ENCODE measurements at places on chromosomes 16 and 17.

DNA sequence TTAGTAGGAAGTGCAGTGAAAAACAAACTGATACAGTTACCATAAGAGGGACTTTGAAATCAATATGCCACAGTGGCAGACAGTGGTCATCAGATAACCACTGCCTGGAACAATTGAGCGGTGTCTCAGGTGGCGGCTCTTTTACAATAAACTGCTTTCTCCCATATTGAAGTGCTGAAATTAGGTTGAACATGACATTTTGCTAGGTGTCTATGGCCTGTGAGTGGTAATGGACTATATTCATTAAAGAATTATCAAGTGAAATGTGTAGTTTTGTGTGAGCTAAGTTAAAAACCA lies 214.7 kb downstream of the RPTOR start:
- no peaks in the 10 kb centered on the region for H3K27me3 ChIP-seq
- peaks cover 37% of the 10 kb centered on the region for H3K36me3 ChIP-seq
- H3K27ac ChIP-seq: peak overlapping the region; percentile 45
- H3K4me3 ChIP-seq: no peak overlapping the region

GRCh38 chr16:71409011-71409775 lies 32.7 kb downstream of the TLE7 start:
- peaks cover 62% of the 10 kb centered on the region for H3K27me3 ChIP-seq
- no peak for DNase-seq
- H3K27ac ChIP-seq: no peak overlapping the region
- no peak overlapping the region for H3K4me3 ChIP-seq
- no peaks in the 10 kb centered on the region for H3K36me3 ChIP-seq

GRCh38 chr17:4551141-4551540 lies 4.0 kb downstream of the MYBBP1A start:
- H3K27ac ChIP-seq: no peak overlapping the region
- DNase-seq: no peak
- H3K36me3 ChIP-seq: peaks cover 10% of the 10 kb centered on the region
- H3K27me3 ChIP-seq: no peaks in the 10 kb centered on the region

GRCh38 chr17:4733073-4733531 lies 1.9 kb downstream of the MED11 start:
- H3K27me3 ChIP-seq: peaks cover 54% of the 10 kb centered on the region
- no peak overlapping the region for H3K27ac ChIP-seq
- no peak for DNase-seq
- no peaks in the 10 kb centered on the region for H3K36me3 ChIP-seq

GRCh38 chr16:17171250-17172143 lies 299.3 kb downstream of the XYLT1 start:
- H3K36me3 ChIP-seq: no peaks in the 10 kb centered on the region
- no peak for DNase-seq
- H3K4me1 ChIP-seq: no peaks in the 10 kb centered on the region
- peaks cover 10% of the 10 kb centered on the region for H3K27me3 ChIP-seq

- no peak overlapping the region for H3K4me3 ChIP-seq
- DNase-seq: no peak
- H3K36me3 ChIP-seq: peaks cover 31% of the 10 kb centered on the region
- H3K4me1 ChIP-seq: peaks cover 15% of the 10 kb centered on the region
Measured at GRCh38 chr16:11833951-11834695, 17.2 kb downstream of the RSL1D1 start.

- H3K4me3 ChIP-seq: no peak overlapping the region
- peaks cover 55% of the 10 kb centered on the region for H3K4me1 ChIP-seq
- H3K27me3 ChIP-seq: peaks cover 8% of the 10 kb centered on the region
- no peak overlapping the region for H3K27ac ChIP-seq
- no peak for DNase-seq
Measured at GRCh38 chr16:70689035-70689969, 3.4 kb upstream of the MTSS2 start.

GRCh38 chr17:47852113-47852949 lies 1.4 kb upstream of the SP6 start:
- peaks cover 82% of the 10 kb centered on the region for H3K27me3 ChIP-seq
- H3K36me3 ChIP-seq: no peaks in the 10 kb centered on the region
- no peak for DNase-seq
- H3K27ac ChIP-seq: no peak overlapping the region
- peaks cover 85% of the 10 kb centered on the region for H3K4me1 ChIP-seq

DNA sequence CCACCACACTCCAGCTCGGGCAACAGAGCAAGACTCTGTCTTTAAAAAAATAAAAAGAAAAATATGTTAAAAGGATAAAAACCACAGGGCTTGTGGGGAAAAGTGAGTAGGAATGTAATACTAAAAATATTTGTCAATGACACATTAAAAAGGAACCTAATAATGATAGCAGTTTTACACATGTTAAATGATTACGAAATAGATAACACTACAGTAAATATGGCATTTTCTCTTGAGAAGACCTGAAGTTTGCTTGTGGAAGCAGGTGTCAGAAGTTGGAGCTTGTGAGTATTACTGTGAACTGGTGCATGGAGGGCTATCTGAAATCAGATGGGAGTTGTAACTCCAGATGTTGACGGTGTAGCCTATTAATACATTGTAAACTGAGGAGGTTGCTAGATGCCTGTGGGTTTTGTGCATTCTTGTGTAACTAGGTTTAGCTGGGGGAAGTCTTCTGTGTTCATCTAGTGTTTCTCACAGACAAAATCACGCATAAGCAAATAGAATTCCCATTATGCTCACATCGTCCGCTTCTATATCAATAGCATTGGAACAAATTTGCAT lies 44.2 kb upstream of the CLEC18A start:
- DNase-seq: no peak
- peaks cover 2% of the 10 kb centered on the region for H3K27me3 ChIP-seq
- no peak overlapping the region for H3K27ac ChIP-seq
- H3K36me3 ChIP-seq: peaks cover 65% of the 10 kb centered on the region
- no peak overlapping the region for H3K4me3 ChIP-seq

- peak; percentile 73 for DNase-seq
- peaks cover 16% of the 10 kb centered on the region for H3K36me3 ChIP-seq
- H3K4me3 ChIP-seq: peak overlapping the region; percentile 89
- H3K27me3 ChIP-seq: peaks cover 7% of the 10 kb centered on the region
- peaks cover 61% of the 10 kb centered on the region for H3K4me1 ChIP-seq
Measured at GRCh38 chr17:76265624-76266243, 586 bp downstream of the UBALD2 start.

DNA sequence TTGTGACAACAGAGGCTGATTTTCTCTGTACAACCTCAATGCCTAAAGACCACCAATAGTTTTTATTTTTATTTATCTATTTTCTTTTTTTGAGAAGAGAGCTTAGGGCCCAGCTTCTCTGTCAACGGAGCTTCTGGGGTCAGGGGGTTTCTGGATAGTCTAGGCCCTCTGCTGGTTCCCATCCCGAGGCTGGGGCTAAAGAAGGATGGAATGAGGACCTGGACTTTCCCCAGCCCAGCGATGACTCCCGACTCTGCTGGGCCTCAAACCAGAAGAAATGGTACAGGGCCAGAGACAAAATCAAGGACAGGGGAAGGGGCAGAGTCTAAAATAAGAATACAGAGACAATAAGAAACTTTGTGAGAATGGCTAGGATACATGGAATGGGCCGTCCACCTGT lies 5.7 kb upstream of the TSPOAP1 start:
- no peaks in the 10 kb centered on the region for H3K36me3 ChIP-seq
- peak overlapping the region; percentile 74 for H3K27ac ChIP-seq
- H3K27me3 ChIP-seq: peaks cover 5% of the 10 kb centered on the region
- H3K4me3 ChIP-seq: no peak overlapping the region
- DNase-seq: no peak

DNA sequence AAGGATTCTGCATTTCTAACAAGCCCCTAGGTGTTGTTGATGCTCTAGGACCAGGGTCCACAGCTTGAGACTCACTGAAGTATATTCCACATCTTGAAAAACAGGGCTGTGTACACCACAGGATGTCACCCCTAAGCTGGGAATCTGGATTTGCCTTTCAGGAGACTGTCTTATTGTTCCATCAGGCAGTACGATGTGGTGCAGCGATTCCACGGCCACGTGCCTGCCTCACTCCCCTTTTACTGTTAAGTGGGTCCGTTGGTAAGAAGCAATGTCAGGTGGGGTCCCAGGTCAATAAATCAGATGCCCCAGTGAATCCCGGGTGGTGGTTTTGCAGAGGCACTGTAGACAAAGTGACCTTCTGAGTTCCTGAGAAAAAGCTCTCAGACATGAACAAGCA lies 470.7 kb downstream of the HS3ST3B1 start:
- peaks cover 4% of the 10 kb centered on the region for H3K36me3 ChIP-seq
- peaks cover 15% of the 10 kb centered on the region for H3K4me1 ChIP-seq
- no peaks in the 10 kb centered on the region for H3K27me3 ChIP-seq

DNA sequence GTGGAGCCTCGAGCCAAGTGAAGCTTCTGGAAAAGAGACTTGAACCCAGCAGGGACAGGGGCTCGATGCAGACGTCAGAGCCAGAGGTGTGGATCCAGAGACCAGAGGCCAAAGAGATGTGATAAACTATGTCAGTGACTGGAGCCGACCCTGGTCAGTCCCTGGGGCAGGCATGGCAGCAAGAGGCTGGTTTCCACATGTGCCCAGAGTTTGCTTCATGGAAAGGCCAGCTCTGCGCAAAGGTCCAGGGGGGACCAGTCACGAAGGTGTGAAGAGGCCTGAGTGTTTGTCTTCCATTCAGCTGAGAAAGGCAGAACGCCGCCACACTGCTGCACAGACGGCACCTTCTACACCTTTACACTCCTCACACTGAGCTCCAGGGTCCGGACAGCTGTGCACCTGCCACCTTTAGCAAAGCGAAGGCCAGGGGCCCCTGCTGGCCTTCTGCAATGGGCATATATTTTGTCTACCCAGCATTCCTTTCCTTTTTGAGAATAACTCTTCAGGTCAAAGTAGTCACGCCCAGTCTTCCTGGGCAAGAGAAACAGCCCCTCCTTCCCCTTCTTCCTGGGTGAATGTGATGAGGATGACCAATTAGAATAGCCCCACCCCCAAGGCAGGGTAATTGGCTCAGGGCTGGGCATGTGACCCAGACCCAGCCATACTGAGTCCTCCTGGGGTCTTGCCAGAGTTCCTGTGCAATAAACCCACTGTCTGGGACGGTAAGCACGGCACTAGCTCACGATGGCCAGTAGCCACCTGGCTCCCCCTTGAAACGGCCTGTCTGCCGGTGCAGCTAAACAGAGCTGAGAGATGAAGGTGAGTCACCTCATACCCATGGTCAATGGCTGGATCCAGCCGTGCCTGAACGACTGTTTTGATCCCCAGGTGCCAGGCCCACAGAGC lies 2.3 kb upstream of the RPH3AL start:
- peak; percentile 44 for DNase-seq
- H3K27me3 ChIP-seq: peaks cover 6% of the 10 kb centered on the region
- H3K27ac ChIP-seq: peak overlapping the region; percentile 66
- H3K36me3 ChIP-seq: peaks cover 10% of the 10 kb centered on the region

- H3K27ac ChIP-seq: no peak overlapping the region
- DNase-seq: peak; percentile 58
- peaks cover 56% of the 10 kb centered on the region for H3K4me1 ChIP-seq
- peaks cover 94% of the 10 kb centered on the region for H3K27me3 ChIP-seq
- peak overlapping the region; percentile 79 for H3K4me3 ChIP-seq
Measured at GRCh38 chr17:49910094-49910857, 58.7 kb upstream of the DLX4 start.

GRCh38 chr16:66066404-66066803 lies 300.1 kb upstream of the CDH5 start:
- peaks cover 11% of the 10 kb centered on the region for H3K27me3 ChIP-seq
- no peaks in the 10 kb centered on the region for H3K36me3 ChIP-seq
- no peak overlapping the region for H3K4me3 ChIP-seq
- H3K27ac ChIP-seq: no peak overlapping the region
- DNase-seq: no peak

Measured in nephron progenitor cell (in vitro differentiated cells).